ENCODE measurements at places on chromosomes 11 and 22.

GRCh38 chr11:64858467-64859263 lies 14.2 kb upstream of the CDC42BPG start:
- DNase-seq, result peak; percentile 85

DNA sequence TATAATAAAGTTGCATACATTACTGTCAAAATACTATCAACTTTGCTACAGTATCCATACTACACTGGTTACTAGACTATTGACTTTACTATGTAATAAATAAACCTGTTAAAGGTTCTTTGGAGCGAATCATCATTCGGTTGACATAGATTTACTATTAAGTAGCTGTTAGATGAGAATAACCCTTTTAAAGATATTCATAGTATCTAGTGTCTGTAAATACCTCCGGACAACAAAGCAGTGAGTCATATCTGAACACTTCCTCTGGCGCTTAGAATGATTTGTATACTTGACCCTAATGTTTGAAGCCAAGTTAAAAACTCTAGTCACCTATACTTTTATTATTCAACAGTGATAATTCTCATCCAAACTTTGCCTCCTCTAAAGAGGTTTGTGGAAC lies 84.7 kb downstream of the MSANTD4 start:
- DNase-seq, result no peak

DNA sequence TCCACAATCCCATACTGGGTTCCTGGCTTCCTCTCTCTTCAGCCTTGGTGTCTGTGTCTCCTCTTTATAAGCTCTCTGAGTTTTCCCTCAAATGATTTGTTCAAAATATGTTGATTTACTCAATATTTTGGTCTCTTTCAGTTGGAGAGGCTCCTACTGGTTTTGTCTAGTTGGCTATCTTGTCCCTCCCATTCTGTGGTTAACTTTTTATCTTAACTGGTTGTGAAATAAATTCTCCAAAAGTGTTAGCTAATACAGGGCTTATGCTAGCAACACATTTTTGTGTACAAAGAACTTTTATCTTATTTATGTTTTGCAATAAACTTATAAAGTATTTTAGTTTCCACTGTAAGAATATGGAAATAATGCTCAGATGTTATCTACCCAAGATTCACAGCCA lies 200.9 kb downstream of the AASDHPPT start:
- DNase-seq, result no peak

GRCh38 chr11:2319791-2320472 lies 18.1 kb downstream of the TSPAN32 start:
- no peak for DNase-seq

DNA sequence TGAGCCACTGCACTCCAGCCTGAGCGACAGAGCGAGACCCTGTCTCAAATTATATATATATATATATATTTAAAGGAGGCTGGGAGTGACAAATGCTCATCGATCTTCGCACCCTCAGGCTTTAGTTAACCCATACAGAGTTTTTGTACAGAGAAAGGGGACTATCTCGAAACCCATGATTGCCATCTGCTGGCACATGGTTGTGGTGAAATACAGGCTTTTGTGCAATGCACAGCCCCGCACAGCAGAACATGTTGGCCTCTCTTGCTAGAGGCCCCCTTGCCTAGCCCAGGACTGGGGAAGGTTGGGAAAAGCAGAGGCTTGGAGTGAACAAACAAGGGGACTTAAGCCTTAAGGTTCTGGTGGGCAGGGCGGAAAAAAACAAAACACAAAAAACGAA lies 3.6 kb downstream of the MYBPC3 start:
- no peak for DNase-seq

GRCh38 chr11:95536047-95536690 lies 253.4 kb downstream of the FAM76B start:
- DNase-seq, result no peak

DNA sequence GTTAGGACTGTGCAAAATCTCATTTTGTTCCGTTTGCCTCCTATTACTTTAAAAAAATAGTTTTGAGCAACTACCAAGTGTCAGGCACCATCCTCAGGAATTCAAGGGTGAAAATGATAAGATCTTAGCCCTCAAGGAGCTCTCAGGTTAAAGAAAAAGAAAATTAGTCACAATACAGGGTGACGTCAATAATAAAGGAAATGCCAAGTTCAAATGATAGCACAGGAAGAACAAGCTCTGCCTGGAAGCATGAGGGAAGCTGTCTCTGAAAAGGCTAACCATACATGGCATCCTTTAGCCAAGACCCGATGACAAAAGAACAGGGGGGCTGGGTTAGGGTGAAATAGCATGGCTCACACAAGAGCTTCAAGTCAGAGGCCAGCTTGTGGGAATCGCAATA lies 11.1 kb upstream of the MPZL2 start:
- DNase-seq, result no peak

DNA sequence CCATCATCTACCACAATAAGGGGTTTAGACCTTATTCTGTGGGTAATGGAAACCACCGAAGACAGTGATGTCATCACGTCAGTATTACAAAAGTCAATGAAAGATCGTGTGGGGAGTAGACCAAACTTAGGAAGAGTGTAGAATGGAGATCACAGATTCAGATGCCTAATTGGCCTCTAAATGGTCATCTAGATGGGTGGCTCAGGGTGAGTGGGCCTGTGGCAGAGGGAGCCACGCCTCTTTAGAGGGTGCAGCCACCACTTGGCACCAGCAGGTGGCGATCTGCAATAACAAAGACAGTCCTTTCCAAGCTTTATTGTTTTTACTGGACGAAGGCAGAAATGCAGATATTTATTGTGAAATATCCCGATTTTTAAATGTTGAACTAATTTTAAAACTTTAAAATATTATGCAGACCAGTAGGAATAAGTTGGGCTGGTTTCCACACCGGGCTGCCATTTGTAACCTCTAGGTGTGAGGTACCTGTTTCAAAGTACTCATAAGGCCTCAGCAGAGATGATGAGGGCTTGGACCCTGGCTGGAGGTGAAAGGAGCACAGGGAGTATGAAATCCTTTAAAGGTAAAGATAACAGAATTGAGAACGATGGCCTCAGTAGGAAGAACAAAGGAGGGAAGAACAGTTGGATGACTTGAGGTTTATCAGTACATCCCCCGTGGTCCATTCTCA lies 222.0 kb downstream of the DBX1 start:
- DNase-seq, result no peak

- peak; percentile 73 for DNase-seq
These were observed 114.0 kb downstream of the ABTB2 start for GRCh38 chr11:34243600-34244464.

DNA sequence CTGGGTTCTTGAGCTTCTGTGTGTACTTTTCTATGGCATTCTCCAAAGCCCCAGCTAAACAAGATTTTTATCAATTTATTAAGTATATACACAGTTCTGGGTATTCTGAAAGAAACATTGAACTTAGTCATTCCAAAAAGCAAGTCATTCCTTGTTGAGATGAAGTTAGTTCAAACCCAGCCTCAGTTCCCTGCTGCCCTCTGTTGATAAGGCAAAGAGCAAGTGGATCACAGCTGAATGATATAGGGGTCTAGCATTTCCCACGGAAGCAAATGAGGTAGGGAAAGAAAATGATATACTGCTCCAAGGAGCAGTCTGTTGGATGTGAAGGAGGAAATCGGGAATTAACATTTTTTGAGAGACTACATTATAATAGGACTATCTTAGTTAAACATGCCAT lies 841.8 kb upstream of the TENM4 start:
- no peak for DNase-seq

- DNase-seq, result no peak
These were observed 60.0 kb downstream of the ENTHD1 start for GRCh38 chr22:39833610-39834009.

- no peak for DNase-seq
These were observed 232.0 kb upstream of the TENM4 start for GRCh38 chr11:79672786-79673185.

GRCh38 chr11:20452585-20452984 lies 65.1 kb downstream of the PRMT3 start:
- no peak for DNase-seq

DNA sequence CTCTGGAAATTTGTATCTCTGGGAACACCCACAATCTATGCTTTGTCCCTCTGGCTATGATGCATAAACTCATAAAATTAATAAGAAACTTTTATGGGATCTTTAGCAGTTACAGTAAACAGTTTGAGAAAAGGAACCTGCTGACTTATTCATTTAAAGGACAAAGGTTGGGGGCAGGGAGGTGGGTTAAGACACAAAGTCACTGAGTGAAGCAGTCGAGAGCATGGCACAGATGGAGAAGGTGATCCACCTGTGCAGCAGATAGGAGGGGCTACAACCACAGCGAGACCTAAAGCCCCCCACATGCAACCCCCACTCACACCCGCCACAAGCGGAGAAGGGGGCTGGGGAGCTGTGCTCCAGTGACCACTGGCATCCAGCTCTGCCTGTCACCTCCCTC lies 45.0 kb downstream of the SMCO4 start:
- no peak for DNase-seq

Measured in activated CD8-positive, alpha-beta memory T cell treated with anti-CD3 and anti-CD28 coated beads for 24 hours (primary cell).